Upper lobe of left lung (tissue), 6 donors: ENCODE measurements at places on chromosomes 13 and 19.

GRCh38 chr19:28701491-28701890 is 511.5 kb downstream of the UQCRFS1 start:
- DNase-seq = no peak

DNA sequence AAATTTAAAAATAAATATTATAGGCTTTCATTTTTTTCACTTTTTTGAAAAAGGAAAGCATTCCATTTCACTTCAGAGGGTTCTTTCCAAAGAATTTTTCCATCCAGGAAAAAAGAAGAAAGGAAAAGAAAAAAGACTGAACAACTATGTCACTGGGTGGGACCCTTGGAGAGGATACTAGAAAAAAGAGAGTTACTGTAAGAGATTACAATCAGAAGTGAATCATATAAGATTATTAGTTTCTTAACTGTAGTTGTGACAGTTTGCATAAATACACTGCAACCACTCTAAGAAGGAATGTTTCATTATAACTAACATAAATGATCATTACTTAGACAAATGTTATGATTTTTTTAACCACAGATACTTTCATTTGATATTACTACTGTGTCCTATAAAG is 87.8 kb downstream of the KLF12 start:
- DNase-seq = no peak

- DNase-seq = no peak
Measured at GRCh38 chr13:94028650-94029049, 450.8 kb downstream of the DCT start.

GRCh38 chr13:72005455-72005854 is 138.5 kb upstream of the DACH1 start:
- no peak for DNase-seq

- DNase-seq = no peak
Measured at GRCh38 chr13:64158908-64159307, 2743.3 kb upstream of the PCDH20 start.

DNA sequence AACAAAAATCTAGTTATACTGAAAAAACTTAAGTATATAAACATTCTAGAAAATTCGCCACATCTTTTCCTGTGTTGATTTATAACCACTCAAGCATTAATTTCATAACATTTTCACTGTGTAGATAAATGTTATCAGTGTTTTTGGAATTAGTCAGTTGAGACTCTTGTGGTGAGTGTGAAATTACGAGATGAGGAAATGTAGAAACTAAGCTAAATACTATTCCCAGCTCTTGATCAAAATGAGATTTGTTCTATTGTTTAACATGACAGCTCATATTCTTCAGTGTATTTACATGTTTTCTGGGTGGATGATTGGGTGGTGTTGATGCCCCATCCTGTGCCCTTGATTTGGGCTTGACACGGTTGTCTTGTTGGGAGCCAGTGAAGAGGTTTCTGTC is 406.8 kb downstream of the DACH1 start:
- no peak for DNase-seq

- DNase-seq = no peak
Measured at GRCh38 chr13:22243469-22244163, 572.7 kb downstream of the FGF9 start.

GRCh38 chr19:46159418-46160232 is 11.6 kb downstream of the IGFL2 start:
- no peak for DNase-seq

- DNase-seq = no peak
Measured at GRCh38 chr13:103638706-103639105, 572.5 kb upstream of the SLC10A2 start.

DNA sequence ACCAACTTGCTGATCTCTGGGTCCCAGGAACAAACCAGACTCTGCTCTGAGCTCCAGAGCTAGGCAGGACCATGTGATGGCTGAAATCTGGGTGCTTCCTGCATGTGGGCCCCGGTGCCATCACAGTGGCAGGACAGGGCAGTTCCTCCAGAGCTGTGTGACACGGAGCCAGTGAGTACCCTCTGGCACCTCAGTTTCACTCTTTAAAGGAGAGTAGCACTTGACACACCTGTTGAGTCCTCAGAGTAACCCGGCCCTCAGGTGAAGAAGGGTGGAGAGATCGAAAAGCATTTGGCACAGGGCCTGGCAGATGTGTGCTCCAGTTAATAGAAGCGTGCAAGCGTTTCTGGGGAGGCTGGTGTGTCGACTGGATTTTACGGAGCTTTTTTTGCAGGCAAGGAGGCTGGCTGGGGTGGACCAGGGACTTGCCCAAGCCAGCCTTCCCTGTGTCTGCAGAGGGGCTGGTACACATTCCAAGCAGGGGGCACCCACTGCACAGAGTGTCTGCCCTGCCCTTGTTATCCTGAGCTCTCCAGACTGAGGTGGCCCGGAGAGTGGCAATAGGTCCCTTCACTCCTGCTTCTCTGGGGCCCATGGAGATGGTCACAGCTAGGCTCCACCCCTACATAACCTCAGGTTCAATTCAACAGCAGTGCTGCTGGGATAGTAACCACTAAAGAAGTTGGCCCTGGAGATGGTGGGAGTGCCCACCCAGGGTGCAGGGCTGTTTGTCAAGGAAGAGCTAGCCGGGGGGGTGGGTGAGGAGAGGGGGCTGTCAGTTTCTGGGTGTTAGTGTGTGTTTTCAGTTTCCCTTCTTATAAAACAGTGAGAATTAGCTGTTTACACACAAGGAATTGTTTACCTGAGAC is 8.3 kb downstream of the RPS19 start:
- no peak for DNase-seq

DNA sequence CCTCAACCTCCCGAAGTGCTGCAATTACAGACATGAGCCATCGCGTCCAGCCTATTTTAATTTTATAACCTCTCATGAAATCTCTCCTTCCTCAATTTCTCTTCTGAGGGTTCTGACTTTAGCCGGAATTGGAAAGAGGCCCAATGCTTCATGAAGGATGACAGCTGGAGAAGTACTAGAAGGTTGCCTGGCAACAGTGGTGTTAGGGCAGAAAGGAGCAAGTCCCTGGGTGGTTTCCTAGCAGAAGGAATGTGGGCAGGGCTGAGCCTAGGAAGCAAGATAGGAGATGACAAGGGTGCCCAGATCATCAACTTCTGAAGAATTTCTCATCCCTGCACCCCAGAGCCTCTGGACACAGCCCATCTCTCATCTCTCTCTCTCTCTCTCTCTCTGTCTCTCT is 25.8 kb downstream of the CACNG6 start:
- no peak for DNase-seq

DNA sequence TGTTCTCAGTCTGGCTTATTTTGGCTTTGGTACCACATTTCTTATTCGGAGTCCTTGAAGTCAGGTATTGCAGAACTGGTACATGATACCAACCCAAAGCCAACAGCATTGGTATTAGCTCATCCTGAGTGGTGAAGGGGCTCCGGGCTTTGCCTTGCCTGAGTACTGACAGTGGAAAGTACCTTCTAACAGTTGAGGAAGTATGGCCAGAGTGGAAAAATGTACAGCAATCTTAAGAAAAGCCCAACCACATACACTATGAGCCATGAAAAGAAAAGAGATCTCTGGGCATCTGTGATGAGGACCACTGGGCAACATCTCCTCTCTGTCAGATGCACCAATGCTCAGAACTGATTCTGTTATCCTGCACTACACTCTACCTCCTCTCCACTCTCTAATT is 8.3 kb downstream of the LCP1 start:
- DNase-seq = no peak

- no peak for DNase-seq
Measured at GRCh38 chr13:30892966-30893365, 13.1 kb upstream of the MEDAG start.

GRCh38 chr19:33260628-33261418 is 35.2 kb upstream of the SLC7A10 start:
- DNase-seq = peak; percentile 76

DNA sequence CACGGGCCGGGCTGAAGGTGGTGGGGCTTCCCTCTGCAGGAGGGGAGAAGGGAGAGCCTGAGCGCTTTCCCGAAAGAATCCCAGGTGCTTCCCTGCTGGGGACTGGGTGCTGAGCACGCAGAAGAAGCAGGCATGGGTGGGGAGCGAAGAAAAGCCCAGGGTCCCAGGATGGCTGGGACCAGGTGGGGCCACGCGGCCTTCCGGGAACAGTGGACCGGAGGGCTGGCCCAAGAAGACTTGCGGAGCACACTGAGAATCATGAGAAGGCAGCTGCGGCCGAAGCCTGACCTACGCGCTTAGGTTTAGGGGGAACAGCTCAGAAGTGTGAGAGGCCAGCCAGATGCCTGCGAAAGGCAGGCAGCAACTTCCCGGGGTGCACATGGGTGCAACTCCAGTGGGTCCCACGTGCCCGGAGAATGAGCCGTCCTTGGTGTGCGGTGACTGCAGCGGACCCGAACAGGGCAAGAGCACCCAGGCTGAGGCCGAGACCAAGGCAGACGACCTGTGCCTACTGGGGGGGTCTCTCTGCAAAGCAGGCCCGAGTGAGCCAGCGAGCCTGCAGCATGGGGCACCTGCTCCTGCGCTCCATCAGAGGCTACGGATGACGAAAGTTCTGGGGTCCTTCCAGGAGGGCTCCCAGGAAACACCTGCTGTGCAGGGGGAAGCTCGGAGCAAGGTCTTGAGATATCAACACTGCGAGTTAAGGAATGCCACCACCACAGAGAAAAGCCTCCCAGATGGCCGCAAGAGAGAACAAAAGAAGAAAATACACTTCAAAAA is 52.4 kb downstream of the MLLT1 start:
- no peak for DNase-seq

GRCh38 chr19:10603084-10603872 is 16.2 kb upstream of the AP1M2 start:
- peak; percentile 63 for DNase-seq
